ENCODE measurements at places on chromosomes 16 and 17. TPM values are rescaled to one million over a fixed set of nuclear protein-coding genes. Genes with fewer than 3 reads are reported as not detected.

- no peak overlapping the region for H3K4me3 ChIP-seq
- no peak for DNase-seq
- no peak overlapping the region for H3K27ac ChIP-seq
- H3K36me3 ChIP-seq: no peaks in the 10 kb centered on the region
- H3K27me3 ChIP-seq: no peaks in the 10 kb centered on the region
Measured at GRCh38 chr17:27982688-27983087, 59.8 kb upstream of the NLK start.

Gene GAST
- total RNA-seq: not detected

DNA sequence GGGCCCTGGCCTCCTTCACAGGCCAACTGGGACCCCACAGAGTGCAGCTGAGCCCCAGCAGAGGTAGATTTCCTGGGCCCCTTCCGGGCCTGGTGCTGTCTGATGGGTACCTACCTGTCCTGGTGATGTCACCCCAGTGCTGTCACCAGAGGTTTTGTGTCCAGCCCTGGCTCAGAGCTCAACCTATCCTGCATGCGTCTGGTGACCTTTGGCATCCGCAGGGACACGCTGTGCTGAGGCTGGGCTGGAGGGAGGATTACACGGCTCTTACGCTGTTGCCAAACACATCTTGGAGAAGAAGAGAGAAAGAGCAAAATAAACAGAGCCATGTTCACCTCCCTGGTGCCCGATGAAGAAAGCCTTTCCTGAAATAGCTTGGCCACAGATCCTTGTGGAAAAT, 70.6 kb upstream of the MED9 start:
- no peaks in the 10 kb centered on the region for H3K27me3 ChIP-seq
- peaks cover 4% of the 10 kb centered on the region for H3K4me1 ChIP-seq
- no peak for DNase-seq
- H3K36me3 ChIP-seq: no peaks in the 10 kb centered on the region
- no peak overlapping the region for H3K4me3 ChIP-seq

DNA sequence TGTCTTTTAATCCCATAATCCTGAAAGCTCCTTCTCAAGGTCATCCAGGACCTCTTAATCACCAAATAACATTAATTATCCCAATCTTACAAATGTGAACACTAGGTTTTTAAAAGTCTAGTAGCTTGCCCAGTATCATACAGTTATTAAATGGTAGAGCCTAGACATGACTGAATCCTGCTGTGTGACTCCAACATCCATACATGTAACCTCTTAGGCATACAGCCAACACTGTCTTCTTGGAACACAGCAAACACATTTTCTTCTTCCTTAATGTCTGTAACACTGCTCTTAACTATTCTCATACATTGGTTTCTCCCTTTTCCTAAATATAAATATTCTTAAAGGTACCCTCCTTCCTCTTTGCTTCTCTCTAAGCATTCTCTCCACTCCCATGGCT, 13.7 kb downstream of the BRIP1 start:
- H3K27ac ChIP-seq: no peak overlapping the region
- no peaks in the 10 kb centered on the region for H3K27me3 ChIP-seq
- H3K4me1 ChIP-seq: no peaks in the 10 kb centered on the region
- DNase-seq: no peak

GRCh38 chr17:80773243-80773991, 218.2 kb upstream of the CHMP6 start:
- no peaks in the 10 kb centered on the region for H3K27me3 ChIP-seq
- H3K36me3 ChIP-seq: no peaks in the 10 kb centered on the region
- H3K27ac ChIP-seq: no peak overlapping the region

Gene C17orf107
- 1.1 TPM for total RNA-seq

Data from liver (tissue), 10 donors.